ENCODE measurements at places on chromosomes 7 and 10.
A peak's percentile ranks its signal among the peaks of the same experiment; 100 is the strongest.

DNA sequence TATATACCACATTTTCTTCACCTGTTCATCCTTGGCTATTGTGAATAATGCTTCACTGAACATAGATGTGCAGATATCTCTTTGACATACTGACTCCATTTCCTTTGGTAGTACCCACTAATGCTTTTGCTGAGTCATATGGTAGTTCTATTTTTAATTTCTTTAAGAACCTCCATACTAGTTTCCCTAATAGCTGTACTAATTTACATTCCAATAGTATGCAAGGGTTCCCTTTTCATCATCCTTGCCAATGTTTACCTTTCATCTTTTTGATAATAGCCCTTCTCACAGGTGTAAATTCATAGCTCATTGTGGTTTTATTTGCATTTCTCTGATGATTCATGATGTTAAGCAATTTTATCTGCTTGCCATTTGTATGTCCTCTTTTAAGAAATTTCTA, 159.9 kb downstream of the CALCR start:
- no peak for DNase-seq

DNA sequence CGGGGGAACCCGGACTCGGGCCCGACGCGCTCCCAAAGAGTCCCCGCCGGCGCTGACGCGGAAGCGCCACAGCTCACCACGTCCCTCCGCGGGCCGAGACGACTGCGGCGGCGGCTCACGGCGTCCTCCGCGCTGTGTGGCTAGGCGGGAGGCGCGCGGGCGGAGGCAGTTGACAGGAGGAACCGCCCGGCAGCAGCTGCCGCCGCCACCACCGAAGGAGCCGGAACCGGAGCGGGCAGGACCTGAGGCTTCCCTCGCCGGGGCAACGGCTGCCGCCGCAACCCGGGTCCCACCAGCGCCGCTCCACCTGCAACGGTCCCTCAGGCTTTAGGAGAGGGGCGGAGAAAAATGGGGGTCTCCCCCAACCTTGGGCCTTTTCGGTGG, 334 bp downstream of the ZNF800 start:
- peak; percentile 61 for DNase-seq

- no peak for DNase-seq
Measured at GRCh38 chr7:81062755-81063154, 143.9 kb upstream of the SEMA3C start.

DNA sequence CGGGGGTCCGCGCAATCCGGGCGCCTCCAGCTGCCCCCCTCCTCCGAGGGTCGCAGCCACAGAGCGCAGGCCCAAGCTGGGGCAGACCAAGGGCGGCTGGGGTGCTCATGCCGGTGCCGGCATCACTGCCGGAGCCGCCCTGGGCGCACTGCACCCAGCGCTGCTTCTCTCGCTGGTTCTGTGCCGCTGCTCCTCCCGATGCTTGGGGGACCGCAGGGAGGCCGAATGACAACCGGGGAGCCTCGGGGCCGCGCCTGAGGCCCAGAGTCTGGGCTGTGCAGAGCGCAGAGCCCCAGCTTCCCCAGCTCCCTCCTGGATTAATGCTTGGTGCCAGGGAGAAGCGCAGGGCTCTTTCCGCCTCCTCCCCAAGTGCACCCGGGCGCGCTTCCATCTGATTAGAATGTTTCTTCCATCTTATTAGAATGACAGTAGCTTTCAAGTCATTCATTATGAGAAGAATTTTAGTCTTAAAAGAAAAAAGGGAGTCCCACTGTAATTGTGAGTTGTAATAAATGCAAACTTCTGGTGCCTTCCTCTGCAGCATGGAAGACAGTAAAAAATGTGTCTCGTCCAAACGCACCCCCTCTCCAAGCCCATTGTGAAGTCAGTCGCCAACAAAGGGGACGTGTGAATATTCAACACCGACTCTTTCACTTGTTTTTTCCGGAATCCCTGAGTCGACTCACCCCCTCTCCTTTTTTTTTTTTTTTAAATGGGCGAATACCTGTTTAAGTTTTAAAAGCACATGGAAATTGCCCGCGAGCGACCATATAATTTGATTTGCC, 19.5 kb upstream of the PTF1A start:
- no peak for DNase-seq

DNA sequence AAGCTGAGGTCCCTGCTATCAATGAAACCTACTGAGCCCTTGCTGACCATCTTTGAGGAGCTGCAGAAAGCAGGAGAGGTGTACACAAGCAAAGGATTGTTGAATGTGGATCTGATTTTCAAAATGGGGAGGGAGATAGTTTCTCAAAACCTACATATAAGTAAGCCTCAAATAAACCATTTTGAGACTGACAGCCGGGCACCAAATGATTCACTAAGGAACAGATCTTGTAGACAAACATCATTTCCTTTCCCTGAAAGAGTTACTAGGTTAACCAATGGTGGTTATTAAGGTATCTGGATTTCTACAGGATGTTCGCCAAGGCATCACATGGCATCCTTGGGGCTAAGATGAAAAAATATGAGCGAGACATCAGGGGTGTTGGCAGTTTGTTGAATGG, 24.5 kb upstream of the RHOBTB1 start:
- no peak for DNase-seq

DNA sequence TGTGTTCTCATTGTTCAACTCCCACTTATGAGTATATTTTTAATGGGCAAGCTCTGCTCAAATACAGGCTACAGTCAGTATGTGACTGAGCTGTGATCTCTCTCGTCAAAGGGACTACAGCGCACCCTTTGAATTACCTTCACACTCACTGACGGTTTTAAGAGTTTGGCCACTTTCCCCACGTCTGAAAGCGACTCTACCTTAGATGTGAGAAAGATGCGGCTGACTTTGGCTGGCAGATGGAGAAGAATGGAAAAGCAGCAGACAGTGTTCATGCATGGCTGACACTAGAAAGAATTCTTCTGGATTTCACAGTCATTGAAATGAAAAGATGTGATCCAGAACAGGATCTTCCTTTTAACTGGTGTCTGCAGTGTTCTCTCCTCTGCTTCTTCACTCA, 2.0 kb upstream of the ATRNL1 start:
- DNase-seq, result no peak

DNA sequence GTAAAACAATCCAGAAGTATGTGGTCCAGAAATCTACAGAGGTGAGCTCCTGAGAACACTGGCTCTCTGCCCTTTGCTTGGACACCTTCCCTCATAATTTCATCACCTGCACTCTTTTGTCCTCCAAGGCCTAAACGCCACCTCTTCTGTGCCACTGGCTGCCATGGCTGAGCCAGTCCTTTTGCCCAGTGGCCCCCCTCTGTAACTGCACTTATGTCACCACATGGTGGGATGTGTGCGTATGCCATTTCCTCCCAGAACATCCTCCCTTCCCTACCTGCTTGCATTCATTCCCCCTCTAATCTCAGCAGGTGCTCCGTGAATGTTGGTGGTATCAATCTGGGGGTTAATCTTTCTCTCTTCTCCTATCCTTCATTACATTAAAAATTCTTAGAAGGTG, 17.3 kb upstream of the DUSP5 start:
- no peak for DNase-seq

All from stimulated activated CD4-positive, alpha-beta T cell treated with anti-CD3 and anti-CD28 coated beads, TNF-alpha, amount 100 ng/mL, for 48 hours (primary cell).